NCI-H1930 (cell line): ENCODE measurements at places on chromosomes 2 and 18.

GRCh38 chr2:239853121-239853520, 172.0 kb downstream of the NDUFA10 start:
- no peak for DNase-seq

- no peak for DNase-seq
These were observed 218.8 kb upstream of the APCDD1 start for GRCh38 chr18:10235661-10235952.

DNA sequence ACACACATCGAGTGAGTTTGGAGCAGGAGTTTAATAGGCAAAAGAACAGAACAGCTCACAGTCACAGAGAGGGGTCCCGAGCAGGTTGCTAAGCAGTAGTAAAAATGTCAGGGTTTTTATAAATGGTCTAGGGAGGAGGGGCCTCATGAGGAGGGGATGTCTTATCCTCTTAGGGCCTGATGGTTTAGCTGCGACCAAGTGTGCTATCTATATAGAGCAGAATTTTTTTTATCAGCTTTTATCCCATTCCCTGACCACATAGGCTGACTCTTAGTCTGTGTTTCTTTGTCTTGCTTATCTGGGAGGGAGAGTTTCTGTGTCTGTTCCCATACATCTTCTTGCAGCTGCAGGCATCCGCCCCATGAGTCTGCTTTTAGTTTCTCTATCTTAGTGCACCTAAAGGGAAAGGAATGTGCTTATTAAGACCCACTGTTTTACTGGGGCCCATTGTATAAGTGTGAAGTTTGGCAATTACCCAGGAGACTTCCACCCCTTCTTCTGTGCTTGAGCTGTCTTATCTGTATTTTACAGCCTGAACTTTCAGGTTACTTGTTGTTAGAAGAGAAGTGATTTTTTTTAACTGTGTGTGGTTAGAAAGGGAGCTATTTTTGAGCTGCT, 30.4 kb upstream of the GMCL1 start:
- DNase-seq: no peak

DNA sequence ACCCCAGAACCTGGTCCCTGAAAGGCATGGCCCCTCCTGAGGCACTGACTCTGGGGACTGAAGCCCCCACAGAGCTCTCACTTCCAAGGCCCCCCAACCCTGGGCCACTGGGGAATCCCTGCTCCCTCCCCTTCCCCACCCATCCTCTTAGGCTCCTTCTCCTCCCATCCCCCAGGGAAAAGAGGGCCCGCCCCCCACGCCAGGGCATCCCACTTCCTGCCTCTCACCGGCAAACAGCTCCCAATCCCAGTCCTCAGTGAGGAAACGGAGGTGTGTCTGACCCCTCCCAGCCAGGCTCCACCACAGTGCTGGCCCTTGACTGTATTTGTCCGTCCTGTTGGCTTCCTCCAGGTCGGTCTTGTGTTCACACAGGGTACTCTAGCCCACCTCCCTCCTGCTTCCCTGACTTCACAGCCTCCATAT, 35.0 kb upstream of the PTMA start:
- no peak for DNase-seq

- DNase-seq: no peak
These were observed 52.4 kb downstream of the MYO5B start for GRCh38 chr18:50142441-50143120.

- DNase-seq: no peak
These were observed 45.4 kb upstream of the DLX2 start for GRCh38 chr2:172147944-172148650.

GRCh38 chr2:39736640-39737039, 42.4 kb downstream of the THUMPD2 start:
- no peak for DNase-seq
